Spleen (tissue), 13 donors: ENCODE measurements at places on chromosomes 7 and 10. TPM values are rescaled to one million over a fixed set of nuclear protein-coding genes. Genes with fewer than 3 reads are reported as not detected.

ZNF775 gene
- 2.6 TPM for polyA plus RNA-seq

WEE2 gene
- polyA plus RNA-seq: not detected

RPS24 gene
- polyA plus RNA-seq: 7,483 TPM

EGR2 gene
- 1.5 TPM for polyA plus RNA-seq

DNA sequence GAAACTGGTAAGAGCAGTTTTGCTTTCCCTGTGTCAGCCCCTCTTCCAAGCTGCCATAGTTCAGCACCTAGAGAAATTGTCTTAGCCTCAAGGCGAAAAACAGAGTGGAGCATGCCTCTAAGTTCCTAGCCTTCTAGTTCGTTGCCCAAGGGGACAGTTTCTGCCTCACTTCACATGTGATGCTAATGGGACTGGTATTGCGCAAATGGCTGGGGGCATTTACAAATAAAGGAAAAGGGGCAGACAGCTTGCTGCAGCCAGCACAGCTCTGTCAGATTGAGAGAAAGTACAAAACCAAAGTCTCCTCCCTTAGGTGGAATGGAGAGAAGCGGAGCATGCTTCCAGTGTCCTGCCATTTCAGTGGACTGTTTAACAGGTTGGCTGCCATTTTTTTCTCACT lies 567.7 kb downstream of the ETV1 start:
- no peak overlapping the region for H3K27ac ChIP-seq
- DNase-seq: no peak
- H3K4me3 ChIP-seq: no peak overlapping the region
- no peaks in the 10 kb centered on the region for H3K36me3 ChIP-seq

DNA sequence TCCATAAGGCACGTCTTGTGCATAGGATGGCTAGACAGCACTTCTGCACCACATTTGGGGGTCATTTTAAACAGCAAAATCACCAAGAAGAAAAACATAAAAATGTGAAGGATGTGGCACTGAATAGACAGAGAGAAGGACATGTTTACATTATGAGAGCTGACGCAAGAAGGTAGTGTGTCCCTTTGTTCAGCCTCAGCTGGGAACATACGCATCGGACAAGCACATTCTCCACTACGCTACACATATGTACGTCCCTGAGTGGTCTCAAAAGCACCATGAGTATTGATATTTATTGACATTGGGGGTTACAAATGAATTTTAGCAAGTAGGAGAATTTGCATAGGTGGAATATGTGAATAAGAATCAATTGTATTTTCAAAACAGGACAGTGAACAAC lies 20.2 kb downstream of the DDC start:
- H3K4me1 ChIP-seq: no peaks in the 10 kb centered on the region
- DNase-seq: no peak
- H3K27me3 ChIP-seq: no peaks in the 10 kb centered on the region
- no peaks in the 10 kb centered on the region for H3K36me3 ChIP-seq
- no peak overlapping the region for H3K4me3 ChIP-seq

DNA sequence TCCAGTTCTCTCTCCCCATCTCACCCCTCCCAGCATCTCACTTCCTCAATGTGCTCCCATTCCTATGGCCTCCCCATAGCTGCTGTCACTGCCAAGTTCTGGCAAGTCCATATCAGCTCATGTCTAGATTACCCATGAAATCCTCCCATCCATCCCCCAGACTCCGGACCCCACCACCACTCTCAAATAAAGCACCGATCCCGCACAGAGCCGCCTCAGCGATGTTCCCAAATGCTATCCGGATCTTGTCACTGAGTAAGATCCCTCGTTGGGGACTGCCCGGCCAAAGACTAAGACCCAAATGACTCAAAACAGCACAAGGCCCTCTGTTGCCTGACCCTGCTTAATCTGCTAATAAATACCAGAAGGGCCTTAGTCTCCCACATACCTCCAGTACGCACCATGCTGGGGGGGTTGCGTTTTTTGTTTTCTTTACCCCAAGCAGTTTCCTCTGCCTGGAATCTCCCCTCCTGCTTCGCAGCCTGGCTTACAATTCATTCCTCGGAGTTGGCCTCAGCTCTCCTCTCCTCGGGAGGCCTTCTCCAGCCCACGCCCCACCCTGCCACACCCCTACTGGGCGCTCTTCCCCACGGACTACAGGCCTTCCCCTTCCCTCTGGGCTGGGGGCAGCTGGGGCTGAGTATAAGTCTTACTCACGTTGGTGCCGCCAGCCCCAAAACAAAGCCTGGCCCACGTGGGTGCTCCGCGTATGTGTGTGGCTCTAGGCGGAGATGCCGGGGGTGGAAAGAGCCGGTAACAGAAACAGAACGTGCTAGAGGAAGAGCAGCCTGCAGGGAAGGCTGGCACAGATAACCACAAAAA lies 1.8 kb upstream of the DUSP5 start:
- peak; percentile 83 for DNase-seq
- no peaks in the 10 kb centered on the region for H3K27me3 ChIP-seq
- peaks cover 21% of the 10 kb centered on the region for H3K4me1 ChIP-seq
- peak overlapping the region; percentile 93 for H3K27ac ChIP-seq
- peak overlapping the region; percentile 17 for H3K4me3 ChIP-seq

DNA sequence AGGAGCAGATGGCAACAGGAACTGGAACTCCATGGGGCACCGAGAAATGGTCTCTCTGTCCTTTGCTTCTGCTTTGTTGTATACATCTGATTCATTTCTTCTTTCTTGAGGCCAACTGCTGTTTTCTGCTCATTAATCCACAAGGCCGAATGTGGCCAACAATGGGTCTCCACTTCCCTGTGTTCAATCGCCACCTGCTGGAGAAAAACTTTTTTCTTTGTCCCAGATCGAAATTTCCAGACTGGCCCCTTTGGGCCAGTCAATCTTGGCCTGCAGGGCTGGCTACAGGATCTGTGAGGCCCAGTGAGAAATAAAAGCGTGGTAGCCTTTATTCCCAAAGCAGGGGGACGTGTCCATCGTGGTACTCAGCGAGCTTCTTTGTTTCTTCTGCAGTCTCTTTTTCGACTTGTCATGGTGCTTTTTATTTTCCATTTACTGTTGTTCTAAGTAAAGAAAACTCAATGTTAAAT lies 58.8 kb downstream of the PARP12 start:
- H3K4me1 ChIP-seq: peaks cover 3% of the 10 kb centered on the region
- no peaks in the 10 kb centered on the region for H3K36me3 ChIP-seq
- peak; percentile 41 for DNase-seq
- H3K27me3 ChIP-seq: no peaks in the 10 kb centered on the region
- no peak overlapping the region for H3K27ac ChIP-seq
- no peak overlapping the region for H3K4me3 ChIP-seq

GRCh38 chr7:22751341-22751740 lies 24.3 kb downstream of the IL6 start:
- H3K27me3 ChIP-seq: no peaks in the 10 kb centered on the region
- H3K4me3 ChIP-seq: no peak overlapping the region
- H3K4me1 ChIP-seq: no peaks in the 10 kb centered on the region
- no peaks in the 10 kb centered on the region for H3K36me3 ChIP-seq
- H3K27ac ChIP-seq: no peak overlapping the region
- DNase-seq: no peak

- no peaks in the 10 kb centered on the region for H3K36me3 ChIP-seq
- peaks cover 17% of the 10 kb centered on the region for H3K4me1 ChIP-seq
- H3K4me3 ChIP-seq: no peak overlapping the region
- no peak for DNase-seq
Observed at GRCh38 chr7:2499719-2500430, 19.7 kb upstream of the LFNG start.

DNA sequence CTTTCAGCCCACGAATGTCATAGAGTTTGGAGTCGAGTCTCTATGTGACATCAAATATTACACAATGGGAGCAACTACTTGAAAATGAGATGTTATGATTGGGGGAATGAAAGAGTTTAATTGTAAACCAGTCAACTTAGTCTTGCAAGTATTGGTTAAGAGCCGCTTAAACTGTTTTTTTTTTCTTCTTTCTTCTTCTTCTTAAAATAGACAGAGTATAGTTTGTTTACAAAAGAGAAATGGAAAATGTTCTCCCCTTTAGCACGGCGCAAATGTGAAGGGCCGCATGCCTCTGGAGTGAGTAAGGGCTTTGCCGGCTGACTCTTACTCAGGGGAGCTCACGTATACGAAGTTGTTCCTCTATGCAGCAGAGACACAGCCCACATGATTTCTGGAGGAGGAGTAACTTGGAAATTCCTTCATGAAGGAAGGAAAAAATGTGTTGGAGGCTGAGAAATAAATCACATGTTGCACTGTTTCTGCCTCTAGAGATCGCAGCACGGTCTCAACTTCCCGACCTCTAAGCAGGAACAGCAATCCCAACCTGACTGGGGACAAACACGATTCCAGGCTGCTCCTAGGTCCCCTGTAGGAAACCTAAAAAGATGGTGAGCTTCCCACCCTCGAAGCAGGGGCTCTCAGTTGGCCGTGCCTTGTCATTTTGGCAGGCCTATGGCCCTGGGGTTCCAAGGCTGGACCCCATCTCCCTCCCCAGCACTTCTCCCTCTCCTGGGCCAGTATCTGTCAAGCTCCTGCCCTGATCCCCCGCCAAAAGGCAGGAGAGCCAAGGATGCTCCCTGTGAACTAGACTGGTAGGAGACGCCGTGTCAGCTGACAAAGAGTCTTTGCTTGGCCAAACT lies 44.8 kb downstream of the MYOF start:
- no peak for DNase-seq
- H3K27me3 ChIP-seq: no peaks in the 10 kb centered on the region
- H3K36me3 ChIP-seq: no peaks in the 10 kb centered on the region
- H3K4me3 ChIP-seq: no peak overlapping the region
- peak overlapping the region; percentile 86 for H3K27ac ChIP-seq

- no peaks in the 10 kb centered on the region for H3K27me3 ChIP-seq
- H3K27ac ChIP-seq: no peak overlapping the region
- H3K36me3 ChIP-seq: peaks cover 19% of the 10 kb centered on the region
- no peak overlapping the region for H3K4me3 ChIP-seq
- H3K4me1 ChIP-seq: no peaks in the 10 kb centered on the region
Observed at GRCh38 chr7:26705567-26705966, 158.8 kb downstream of the SKAP2 start.

GRCh38 chr7:99139036-99139435 lies 4.9 kb downstream of the SMURF1 start:
- no peaks in the 10 kb centered on the region for H3K27me3 ChIP-seq
- H3K27ac ChIP-seq: no peak overlapping the region
- no peak for DNase-seq
- no peaks in the 10 kb centered on the region for H3K36me3 ChIP-seq
- H3K4me1 ChIP-seq: peaks cover 25% of the 10 kb centered on the region

- H3K27ac ChIP-seq: peak overlapping the region; percentile 68
- H3K4me1 ChIP-seq: peaks cover 32% of the 10 kb centered on the region
- no peaks in the 10 kb centered on the region for H3K27me3 ChIP-seq
Observed at GRCh38 chr7:159198016-159198724, 53.5 kb upstream of the VIPR2 start.

DNA sequence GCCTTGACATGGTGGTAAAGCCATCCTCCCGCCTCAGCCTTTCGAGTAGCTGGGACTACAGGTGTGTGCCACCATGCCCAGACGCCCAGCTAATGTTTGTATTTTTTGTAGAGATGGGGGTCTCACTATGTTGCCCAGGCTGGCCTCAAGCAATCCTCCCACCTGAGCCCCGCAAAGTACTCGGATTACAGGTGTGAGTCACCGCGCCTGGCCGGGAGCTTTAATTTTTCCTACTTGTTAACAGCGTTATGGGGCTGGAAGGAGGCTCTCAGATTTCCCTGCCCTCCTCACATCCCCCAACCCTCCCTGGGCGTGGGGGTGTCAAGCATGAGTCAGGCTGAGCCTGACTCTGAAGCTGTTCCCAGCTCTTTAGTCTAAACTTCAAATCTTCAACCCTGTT lies 8.3 kb downstream of the ALKBH4 start:
- H3K4me1 ChIP-seq: peaks cover 13% of the 10 kb centered on the region
- DNase-seq: no peak
- H3K36me3 ChIP-seq: peaks cover 43% of the 10 kb centered on the region
